ENCODE measurements at places on chromosomes 6 and 20.

DNA sequence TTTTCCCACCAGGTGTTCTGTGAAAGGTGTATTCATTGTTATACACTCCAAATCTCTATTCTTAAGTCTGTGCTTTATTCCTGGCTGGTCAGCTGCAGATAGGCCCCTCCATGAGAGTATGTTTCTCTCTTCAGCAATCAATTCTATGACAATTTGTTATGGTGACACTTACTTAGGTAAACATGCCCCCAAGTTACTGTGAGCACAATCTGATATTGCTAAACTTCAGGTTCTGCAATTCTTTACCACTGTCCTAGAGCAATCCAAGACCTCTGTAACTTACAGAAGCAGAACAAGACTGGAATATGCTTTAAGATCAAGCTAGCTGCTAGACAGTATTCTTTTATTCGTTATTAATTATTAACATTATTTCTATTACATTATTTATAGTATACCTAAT is 391.9 kb downstream of the FRK start:
- no peak overlapping the region for H3K4me3 ChIP-seq
- no peaks in the 10 kb centered on the region for H3K27me3 ChIP-seq
- H3K4me1 ChIP-seq, result no peaks in the 10 kb centered on the region

DNA sequence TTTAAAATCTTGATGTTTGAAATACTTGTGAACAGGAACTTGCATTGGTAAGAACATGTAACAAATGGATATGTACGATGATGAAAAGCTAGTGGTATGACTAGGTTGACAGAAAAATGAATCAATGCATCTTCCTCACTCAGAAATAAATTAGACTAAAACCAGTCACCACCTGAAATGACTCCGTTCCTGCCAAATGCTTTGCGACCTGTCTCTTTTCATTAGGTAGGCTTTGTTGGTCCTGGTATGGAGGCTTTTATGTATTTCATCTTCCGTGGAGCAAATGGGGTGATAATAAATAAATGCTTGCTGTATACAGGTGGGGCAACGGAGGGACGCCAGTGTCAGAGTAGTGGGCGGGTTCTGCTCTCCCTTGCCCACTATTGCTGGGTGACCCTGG is 17.1 kb upstream of the ULBP3 start:
- no peaks in the 10 kb centered on the region for H3K36me3 ChIP-seq
- DNase-seq, result no peak
- H3K4me1 ChIP-seq, result no peaks in the 10 kb centered on the region
- H3K4me3 ChIP-seq, result no peak overlapping the region
- H3K27me3 ChIP-seq, result peaks cover 30% of the 10 kb centered on the region

DNA sequence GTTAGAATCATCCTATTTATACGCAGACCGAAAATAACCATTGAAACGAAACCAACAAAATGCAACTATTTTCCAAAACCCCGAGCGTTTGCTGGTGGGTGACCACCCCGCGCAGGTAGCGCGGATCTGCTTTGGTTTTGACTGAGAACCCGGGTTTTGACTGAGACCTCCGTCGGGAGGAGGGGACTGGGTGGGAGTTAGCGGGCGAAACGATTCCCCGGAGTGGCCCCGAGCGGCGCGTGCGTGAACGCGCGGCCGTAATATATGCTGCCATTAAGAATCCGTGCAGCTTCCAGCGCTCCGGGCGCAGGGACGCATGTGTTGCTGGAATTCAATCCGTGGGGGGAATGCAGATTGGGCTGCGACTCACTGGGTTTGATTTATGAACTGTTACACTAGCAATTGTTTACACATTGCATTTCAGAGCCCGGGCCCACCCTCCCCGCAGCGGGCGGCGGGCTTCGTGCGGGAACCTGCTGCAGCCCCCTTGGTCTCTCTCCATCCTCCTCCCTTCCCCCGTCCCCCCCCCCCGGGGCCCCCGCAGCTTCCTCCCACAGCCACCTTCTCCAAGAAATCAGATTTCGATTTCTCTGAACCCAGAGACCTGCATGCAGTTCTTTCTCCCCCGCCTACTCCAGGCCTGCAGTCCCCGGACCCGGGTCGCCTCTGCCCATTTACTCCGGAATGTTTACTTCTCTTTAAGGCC is 9.9 kb downstream of the NRN1 start:
- H3K4me1 ChIP-seq, result peaks cover 44% of the 10 kb centered on the region
- DNase-seq, result no peak
- H3K4me3 ChIP-seq, result peak overlapping the region; percentile 91
- H3K27ac ChIP-seq, result no peak overlapping the region

DNA sequence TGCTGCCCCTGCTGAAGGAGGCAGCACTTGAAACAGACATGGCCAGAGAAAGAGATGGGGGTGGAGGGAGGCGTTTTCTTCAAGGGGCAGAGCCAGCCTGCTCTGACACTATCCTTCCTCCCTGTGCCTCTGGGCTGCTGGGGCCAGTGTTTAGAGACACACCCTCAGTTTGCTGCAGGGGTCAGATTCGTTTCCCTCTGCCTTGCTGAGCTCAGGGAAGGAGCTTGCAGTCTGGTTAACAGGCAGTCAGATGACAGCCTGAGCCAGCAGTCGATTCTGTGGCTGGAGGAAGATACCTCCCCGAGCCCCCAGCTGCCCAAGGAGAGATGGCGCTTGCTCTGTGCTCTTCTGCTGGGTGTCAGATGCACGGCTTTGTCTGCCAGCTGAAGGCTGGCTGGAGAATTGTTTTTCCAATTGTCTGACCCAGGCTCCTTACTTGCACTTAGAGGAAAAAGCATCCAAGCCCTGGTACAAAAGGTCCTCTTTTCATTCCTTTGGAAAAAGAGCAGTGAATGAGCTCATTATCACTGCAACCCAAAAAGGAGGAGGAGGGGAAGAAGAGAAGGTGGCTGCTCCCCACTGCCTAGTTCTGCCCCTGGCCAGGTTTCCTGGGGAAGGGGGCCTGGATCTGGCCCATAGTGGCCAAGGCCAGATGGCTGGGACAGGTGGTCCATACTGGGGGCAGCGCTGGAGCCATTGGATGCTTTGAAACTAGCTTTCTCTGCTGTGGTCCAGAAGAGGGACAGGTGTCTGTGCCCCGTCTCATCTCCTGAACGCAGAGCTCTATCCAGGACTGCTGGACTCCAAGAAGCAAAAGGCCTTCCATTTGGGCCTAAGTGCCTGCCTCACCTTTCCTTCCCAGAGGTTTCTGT is 88.2 kb downstream of the TCP11 start:
- H3K27me3 ChIP-seq, result no peaks in the 10 kb centered on the region
- DNase-seq, result no peak
- peaks cover 6% of the 10 kb centered on the region for H3K36me3 ChIP-seq
- no peak overlapping the region for H3K27ac ChIP-seq
- no peak overlapping the region for H3K4me3 ChIP-seq
- H3K4me1 ChIP-seq, result no peaks in the 10 kb centered on the region

- H3K27me3 ChIP-seq, result peaks cover 61% of the 10 kb centered on the region
- no peak overlapping the region for H3K4me3 ChIP-seq
- H3K27ac ChIP-seq, result no peak overlapping the region
- DNase-seq, result no peak
- H3K36me3 ChIP-seq, result peaks cover 2% of the 10 kb centered on the region
These were observed 8.2 kb downstream of the DLL1 start for GRCh38 chr6:170282512-170283158.

DNA sequence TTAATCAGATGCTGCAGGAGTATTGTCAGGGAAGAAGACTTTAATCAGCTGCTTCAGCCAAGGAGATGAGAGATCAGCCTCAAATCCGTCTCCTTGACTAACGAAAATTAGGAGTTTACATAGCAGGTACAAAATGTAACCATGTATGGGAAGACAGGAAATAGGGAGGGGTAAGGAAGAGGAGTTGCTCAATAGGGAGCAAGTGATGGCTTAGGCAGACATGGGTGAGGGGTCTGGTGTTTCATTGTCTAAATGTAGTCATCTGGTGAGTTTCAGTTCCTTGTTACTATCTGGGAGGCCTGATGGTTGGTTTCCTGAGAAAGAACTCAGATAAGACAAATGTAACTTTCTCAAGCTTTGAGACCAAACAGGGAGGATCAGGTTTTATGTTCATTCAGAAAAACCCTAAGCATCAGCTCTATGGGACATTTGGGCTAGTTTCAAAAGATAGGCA is 217.3 kb upstream of the SULF2 start:
- no peak for DNase-seq
- no peak overlapping the region for H3K27ac ChIP-seq
- peaks cover 45% of the 10 kb centered on the region for H3K27me3 ChIP-seq
- no peaks in the 10 kb centered on the region for H3K4me1 ChIP-seq
- H3K36me3 ChIP-seq, result no peaks in the 10 kb centered on the region
- H3K4me3 ChIP-seq, result no peak overlapping the region

- H3K27me3 ChIP-seq, result peaks cover 26% of the 10 kb centered on the region
- no peak for DNase-seq
- H3K4me3 ChIP-seq, result no peak overlapping the region
- H3K4me1 ChIP-seq, result no peaks in the 10 kb centered on the region
- H3K36me3 ChIP-seq, result no peaks in the 10 kb centered on the region
These were observed 19.1 kb upstream of the ZDHHC14 start for GRCh38 chr6:157361886-157362285.

- H3K4me3 ChIP-seq, result no peak overlapping the region
- no peak overlapping the region for H3K27ac ChIP-seq
These were observed 159.3 kb upstream of the CENPW start for GRCh38 chr6:126180585-126180984.

DNA sequence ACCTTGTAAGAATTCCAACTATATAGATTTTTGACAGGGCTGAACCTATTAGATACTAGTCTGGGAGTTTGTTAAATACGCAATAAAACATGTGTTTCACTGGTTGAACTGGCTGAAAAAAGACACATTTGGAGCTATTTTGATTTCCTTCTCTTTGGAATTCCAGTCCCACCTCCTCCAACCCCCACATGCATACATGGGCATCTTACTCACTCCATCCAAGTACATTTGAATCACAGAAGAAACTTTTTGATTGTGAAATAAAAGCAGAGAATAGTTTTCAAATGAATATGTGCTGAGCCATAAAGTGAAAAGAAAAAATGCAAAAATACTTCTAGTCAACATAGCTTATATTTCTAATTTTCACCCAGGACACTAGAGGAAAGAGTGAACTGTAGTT is 33.9 kb upstream of the STXBP5 start:
- H3K4me3 ChIP-seq, result no peak overlapping the region
- no peaks in the 10 kb centered on the region for H3K36me3 ChIP-seq
- H3K27me3 ChIP-seq, result no peaks in the 10 kb centered on the region
- H3K27ac ChIP-seq, result no peak overlapping the region
- no peak for DNase-seq

DNA sequence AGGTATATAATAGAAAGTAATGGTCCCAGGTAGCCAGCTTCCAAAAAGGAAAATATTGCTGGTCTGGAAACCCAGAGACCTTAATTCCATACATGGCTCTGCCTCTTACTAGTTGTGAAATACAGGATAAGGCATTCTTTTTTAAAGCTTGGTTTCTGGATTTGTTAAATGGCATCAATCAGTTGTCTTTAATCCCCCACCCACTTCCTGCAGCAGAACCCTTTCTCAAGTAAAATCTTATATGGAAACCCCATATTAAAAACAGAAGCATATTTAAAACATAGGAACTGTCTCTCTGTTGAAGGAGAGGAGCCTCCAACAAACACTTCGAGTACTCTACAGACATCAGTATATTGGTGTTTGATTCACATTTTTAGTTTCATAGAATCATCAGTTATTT is 6.2 kb upstream of the LCA5 start:
- H3K27me3 ChIP-seq, result peaks cover 6% of the 10 kb centered on the region
- H3K4me1 ChIP-seq, result no peaks in the 10 kb centered on the region
- no peak overlapping the region for H3K4me3 ChIP-seq
- peaks cover 4% of the 10 kb centered on the region for H3K36me3 ChIP-seq
- H3K27ac ChIP-seq, result no peak overlapping the region
- DNase-seq, result no peak

DNA sequence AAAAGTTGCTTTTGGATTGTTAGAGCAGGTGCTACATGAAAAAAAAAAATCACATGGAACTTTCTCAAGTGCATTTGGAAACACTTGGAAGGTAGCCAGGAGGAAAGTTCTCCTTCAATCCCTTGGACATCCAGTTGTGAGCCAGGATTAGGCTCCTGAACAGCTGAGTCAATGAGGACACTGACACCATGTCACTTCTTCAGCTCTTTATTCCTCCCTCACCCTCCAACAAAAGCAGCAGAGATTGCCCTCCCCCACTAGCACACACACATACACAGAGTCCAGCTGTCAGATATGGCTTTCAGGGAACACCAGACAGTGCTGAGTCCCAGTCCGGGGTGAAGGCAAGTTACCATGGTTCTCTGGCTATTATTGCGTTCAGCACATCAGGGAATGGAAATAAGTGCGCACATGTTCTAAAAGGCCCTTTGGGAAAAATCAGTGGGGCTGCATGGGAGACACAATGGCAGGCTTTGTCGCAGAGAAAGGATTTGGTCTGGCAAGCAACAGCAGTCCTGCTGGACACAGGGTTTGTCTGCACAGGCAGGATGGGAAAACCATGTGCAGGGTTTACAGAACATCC is 124.7 kb upstream of the MARCKS start:
- H3K36me3 ChIP-seq, result no peaks in the 10 kb centered on the region
- no peak for DNase-seq
- H3K4me3 ChIP-seq, result no peak overlapping the region
- H3K27ac ChIP-seq, result no peak overlapping the region
- peaks cover 5% of the 10 kb centered on the region for H3K27me3 ChIP-seq
- H3K4me1 ChIP-seq, result no peaks in the 10 kb centered on the region

DNA sequence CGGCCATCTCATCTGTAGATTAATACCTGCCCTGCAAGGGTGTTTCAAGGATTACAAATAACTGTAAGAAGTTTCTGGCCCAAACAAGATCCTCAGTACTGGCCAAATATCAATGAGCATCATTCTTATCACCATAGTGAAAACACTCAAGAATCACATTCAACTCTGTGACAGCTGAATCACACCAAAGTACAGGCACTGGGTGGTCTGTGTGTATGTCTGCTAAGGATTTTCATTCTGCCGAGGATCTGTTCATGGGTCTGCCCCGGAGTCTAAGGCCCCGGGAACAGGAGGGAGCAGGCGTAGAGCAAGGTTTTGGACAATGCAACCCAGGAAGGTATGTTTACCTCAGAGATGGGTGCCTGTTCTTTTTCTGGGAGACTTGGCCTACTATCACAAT is 110.5 kb downstream of the TRERF1 start:
- H3K36me3 ChIP-seq, result no peaks in the 10 kb centered on the region
- no peak overlapping the region for H3K27ac ChIP-seq
- H3K4me3 ChIP-seq, result no peak overlapping the region

GRCh38 chr6:89678531-89678930 is 40.0 kb upstream of the LYRM2 start:
- peaks cover 3% of the 10 kb centered on the region for H3K4me1 ChIP-seq
- no peak for DNase-seq
- H3K27ac ChIP-seq, result no peak overlapping the region
- H3K27me3 ChIP-seq, result no peaks in the 10 kb centered on the region
- no peak overlapping the region for H3K4me3 ChIP-seq

GRCh38 chr6:152696522-152696921 is 1.2 kb upstream of the MYCT1 start:
- no peaks in the 10 kb centered on the region for H3K4me1 ChIP-seq
- no peaks in the 10 kb centered on the region for H3K36me3 ChIP-seq
- no peak overlapping the region for H3K27ac ChIP-seq
- DNase-seq, result no peak

GRCh38 chr20:49595346-49595745 is 27.4 kb upstream of the PTGIS start:
- peaks cover 59% of the 10 kb centered on the region for H3K4me1 ChIP-seq
- H3K36me3 ChIP-seq, result peaks cover 14% of the 10 kb centered on the region
- peak overlapping the region; percentile 60 for H3K27ac ChIP-seq
- DNase-seq, result no peak

GRCh38 chr6:157999168-158000051 is 17.7 kb downstream of the SYNJ2 start:
- DNase-seq, result no peak
- no peak overlapping the region for H3K4me3 ChIP-seq
- H3K27me3 ChIP-seq, result no peaks in the 10 kb centered on the region
- peaks cover 7% of the 10 kb centered on the region for H3K36me3 ChIP-seq
